ENCODE measurements at places on chromosomes 11 and 22.

DNA sequence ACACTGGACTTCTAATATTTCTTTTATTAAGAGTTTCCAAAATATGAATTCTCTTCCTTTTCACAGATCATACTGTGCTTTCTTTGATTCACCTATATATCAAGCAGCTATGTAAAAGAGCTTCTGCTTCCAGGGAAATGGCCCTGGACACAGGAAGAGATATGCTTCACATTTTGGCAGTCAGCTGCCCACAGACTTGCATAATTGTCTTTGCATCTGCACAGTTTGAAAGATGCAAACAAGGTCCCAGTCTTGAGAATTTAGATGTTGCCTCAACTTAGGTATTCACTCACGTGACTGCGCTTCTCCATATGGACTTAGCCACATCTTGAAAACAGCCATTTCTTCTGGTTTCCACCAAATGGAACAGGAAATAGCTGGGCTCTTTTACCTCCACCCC, 92.3 kb upstream of the POU2AF2 start:
- DNase-seq = no peak
- H3K4me1 ChIP-seq = no peaks in the 10 kb centered on the region
- no peak overlapping the region for H3K4me3 ChIP-seq

GRCh38 chr11:94769880-94770279, 1.7 kb downstream of the AMOTL1 start:
- H3K36me3 ChIP-seq = no peaks in the 10 kb centered on the region
- DNase-seq = no peak
- H3K27me3 ChIP-seq = peaks cover 41% of the 10 kb centered on the region
- no peaks in the 10 kb centered on the region for H3K4me1 ChIP-seq
- H3K27ac ChIP-seq = no peak overlapping the region

- peaks cover 2% of the 10 kb centered on the region for H3K36me3 ChIP-seq
- no peak for DNase-seq
- no peaks in the 10 kb centered on the region for H3K4me1 ChIP-seq
These were observed 86.0 kb downstream of the RASSF10 start for GRCh38 chr11:13094930-13095687.

DNA sequence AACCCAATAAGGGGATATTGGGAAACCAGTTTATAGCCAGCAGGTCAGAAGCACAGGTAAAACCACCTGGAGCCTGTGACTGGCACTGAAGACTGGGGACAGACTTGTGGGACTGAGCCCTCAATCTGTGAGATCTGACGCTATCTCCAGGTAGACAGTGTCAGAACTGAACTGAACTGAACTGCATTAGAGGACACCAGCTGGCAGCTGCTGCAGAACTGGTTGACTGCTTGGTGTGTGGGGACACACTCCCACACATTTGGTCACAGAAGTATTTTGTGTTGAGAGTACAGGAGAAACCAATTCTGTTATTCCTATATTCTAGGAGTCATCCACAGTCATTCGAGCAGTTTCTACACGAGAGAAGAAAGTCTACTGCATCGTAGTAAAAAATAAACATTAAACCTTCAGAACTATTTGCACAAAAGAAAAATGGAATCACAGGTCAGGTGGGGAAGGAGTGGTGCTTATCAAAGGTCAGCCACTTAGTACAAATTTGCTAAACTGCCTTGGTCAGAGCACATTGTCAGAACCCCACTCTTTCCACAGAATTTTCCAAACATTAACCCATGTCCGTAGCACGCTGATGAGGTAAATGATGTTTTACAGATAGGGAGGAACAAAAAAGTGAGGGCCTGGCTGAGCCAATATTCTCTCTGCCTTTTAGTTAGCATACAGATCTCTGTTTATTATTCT, 77.2 kb downstream of the SIK3 start:
- DNase-seq = no peak
- no peaks in the 10 kb centered on the region for H3K27me3 ChIP-seq
- H3K27ac ChIP-seq = no peak overlapping the region

DNA sequence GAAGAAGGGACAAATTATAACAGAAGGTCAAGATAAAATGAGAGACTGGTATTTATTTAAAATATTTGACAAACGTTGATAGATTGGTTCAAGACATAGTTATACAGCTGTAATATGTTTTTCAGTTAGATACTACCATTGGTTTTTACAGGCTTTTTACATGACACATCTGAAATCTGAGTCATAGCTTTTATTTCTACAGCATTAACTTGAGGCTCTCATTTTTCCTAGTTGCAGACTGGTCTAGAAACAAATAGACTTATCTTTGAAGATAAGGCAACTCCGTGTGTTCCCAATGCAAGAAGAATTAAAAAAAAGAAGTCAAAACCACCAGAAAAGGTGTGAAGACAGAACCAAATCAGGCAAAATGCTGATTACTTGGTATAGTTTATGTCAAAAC, 31.3 kb downstream of the CEP57 start:
- H3K27ac ChIP-seq = peak overlapping the region; percentile 68
- no peak overlapping the region for H3K4me3 ChIP-seq
- no peak for DNase-seq

DNA sequence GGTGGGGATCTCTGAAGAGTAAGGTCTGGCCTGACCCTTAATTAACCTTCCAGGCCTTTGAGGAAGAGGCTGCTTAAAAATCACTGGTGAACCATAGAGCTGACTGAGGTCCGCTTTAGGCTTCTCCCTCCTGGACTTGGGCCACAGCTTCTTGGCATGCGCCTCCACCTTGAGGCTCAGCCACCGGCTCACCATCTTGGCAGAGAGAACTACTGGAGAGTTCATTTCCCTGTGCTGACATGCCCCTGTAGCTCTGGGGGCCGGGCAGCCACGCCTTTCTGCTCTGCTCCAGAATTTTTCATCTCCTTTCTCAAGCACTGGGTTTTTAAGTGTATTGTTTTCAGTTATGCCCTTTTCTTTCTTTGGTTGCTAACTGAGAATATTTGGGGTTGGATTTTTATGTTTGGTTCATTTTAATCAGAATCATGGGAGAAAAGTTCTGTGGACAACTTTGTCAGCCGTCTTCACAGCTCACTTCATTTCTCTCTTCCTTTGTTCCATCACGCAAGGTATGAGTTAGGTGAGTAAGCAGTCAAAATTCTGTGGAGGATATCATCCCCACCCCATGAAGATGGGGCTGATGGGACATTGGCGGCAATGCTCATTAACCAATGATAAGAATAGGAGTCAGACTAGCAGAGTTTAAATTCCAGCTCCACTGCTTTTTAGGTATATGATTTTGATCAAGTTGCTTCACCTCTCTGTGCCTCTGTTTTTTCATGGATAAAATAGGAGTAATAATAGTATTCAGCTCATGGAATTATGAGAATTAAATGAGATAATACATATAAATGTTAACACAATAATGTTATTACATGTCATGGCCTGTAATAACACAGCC, 103.9 kb downstream of the DBX1 start:
- no peaks in the 10 kb centered on the region for H3K36me3 ChIP-seq
- no peak overlapping the region for H3K27ac ChIP-seq
- H3K27me3 ChIP-seq = no peaks in the 10 kb centered on the region
- H3K4me3 ChIP-seq = no peak overlapping the region

DNA sequence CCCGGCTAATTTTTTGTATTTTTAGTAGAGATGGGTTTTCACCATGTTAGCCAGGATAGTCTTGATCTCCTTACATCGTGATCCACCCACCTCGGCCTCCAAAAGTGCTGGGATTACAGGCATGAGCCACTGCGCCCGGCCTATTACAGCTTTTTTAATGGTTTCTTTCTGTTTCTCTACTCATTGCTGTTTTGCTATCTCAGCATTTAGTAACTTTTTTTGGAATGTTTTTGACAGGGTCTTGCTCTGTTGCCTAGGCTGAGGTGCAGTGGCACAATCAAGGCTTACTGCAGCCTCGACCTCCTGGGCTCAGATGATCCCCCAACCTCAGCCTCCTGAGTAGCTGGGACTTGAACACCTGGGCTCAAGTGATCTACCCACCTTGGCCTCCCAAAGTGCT, 4.7 kb upstream of the CRKL start:
- peaks cover 10% of the 10 kb centered on the region for H3K4me1 ChIP-seq
- H3K27me3 ChIP-seq = no peaks in the 10 kb centered on the region
- DNase-seq = no peak
- peaks cover 7% of the 10 kb centered on the region for H3K36me3 ChIP-seq
- H3K27ac ChIP-seq = peak overlapping the region; percentile 46
- H3K4me3 ChIP-seq = no peak overlapping the region

DNA sequence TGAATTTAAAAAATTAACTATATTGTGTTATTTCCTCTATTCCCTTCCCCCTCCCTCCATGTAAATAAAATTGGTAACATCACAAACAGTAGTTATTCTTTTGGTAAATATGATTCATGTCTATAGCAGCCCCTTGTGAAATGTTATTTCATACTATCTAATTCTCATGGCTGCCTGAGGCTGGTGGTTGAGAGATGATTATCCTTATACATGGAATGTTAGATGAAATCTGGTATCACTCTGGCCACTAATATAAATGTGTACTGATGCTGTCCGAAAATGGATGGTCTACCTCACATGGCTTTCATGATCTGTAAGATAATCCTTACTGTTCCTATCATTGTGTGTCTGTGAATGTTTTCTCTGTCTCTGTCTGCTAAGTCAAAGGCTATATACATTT, 25.0 kb upstream of the EXPH5 start:
- no peak overlapping the region for H3K4me3 ChIP-seq
- no peak overlapping the region for H3K27ac ChIP-seq
- peaks cover 58% of the 10 kb centered on the region for H3K27me3 ChIP-seq
- no peaks in the 10 kb centered on the region for H3K4me1 ChIP-seq

Measured in effector memory CD8-positive, alpha-beta T cell (primary cell).